ENCODE measurements at places on chromosomes 4 and X.

DNA sequence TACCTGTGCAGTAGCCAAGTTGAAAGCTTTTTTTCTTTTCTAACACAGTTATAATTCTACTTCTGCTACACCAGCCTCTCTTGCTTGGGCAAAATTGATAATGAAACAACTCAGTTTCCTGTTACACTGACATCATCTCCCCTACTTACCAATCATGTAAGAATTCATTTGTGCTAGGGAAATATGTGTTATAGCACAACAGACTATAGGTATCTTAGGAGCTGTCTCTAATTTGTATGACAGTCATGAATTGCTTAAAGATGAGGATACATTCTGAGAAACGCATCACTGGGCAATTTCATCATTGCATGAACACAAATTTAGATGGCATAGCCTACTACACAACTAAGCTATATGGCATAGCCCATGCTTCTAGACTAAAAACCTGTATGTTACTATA, 246.3 kb upstream of the ANKRD50 start:
- no peaks in the 10 kb centered on the region for H3K4me1 ChIP-seq
- no peak for DNase-seq
- no peaks in the 10 kb centered on the region for H3K36me3 ChIP-seq
- H3K27ac ChIP-seq: no peak overlapping the region
- no peaks in the 10 kb centered on the region for H3K27me3 ChIP-seq

DNA sequence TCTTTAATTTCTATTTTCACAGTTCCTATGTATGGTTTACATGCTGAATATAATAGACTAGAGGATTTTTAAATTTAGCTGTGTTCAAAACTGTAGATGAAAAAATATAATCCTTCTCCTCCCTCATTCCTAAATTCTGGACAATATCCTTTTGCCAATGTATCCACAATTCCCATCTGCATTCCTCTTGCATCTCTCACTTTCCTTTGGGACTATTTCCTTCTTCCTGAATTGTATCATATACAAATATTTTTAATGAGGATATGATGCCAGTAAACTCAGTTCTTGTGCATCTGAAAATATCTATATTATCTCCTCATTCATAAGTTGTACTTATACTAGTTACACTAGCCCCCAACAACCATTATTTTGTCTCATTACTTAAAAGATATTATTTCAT, 46.7 kb downstream of the DDX60L start:
- no peak overlapping the region for H3K27ac ChIP-seq
- DNase-seq: no peak
- H3K27me3 ChIP-seq: no peaks in the 10 kb centered on the region

GRCh38 chrX:105267167-105267566, 46.7 kb upstream of the TEX13A start:
- H3K27me3 ChIP-seq: no peaks in the 10 kb centered on the region
- H3K27ac ChIP-seq: no peak overlapping the region
- H3K4me1 ChIP-seq: no peaks in the 10 kb centered on the region
- DNase-seq: no peak

GRCh38 chrX:125810856-125811255, 355.2 kb downstream of the DCAF12L2 start:
- H3K4me1 ChIP-seq: no peaks in the 10 kb centered on the region
- no peak overlapping the region for H3K27ac ChIP-seq
- no peak overlapping the region for H3K4me3 ChIP-seq
- no peak for DNase-seq
- no peaks in the 10 kb centered on the region for H3K36me3 ChIP-seq
- no peaks in the 10 kb centered on the region for H3K27me3 ChIP-seq

DNA sequence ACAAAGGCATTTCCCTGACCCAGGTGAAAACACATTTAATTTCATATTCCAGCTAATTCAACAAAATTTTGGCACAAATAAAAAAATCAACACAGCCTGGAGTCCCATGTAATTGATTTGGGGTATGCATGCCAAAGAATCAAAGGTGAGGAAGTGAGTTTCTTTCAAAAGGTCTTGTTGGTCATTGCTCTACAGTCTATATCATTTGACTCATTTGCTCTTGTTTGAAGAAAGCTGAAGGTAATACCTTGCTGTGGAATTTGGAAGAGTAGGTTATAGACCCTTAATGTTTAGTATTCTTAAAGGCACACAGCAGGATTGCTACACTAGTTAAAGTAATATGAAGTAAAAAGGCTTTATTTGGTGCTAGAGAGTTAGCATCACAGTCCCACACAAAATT, 25.4 kb downstream of the COL4A6 start:
- no peaks in the 10 kb centered on the region for H3K36me3 ChIP-seq
- H3K27ac ChIP-seq: no peak overlapping the region
- H3K4me3 ChIP-seq: no peak overlapping the region
